ENCODE measurements at places on chromosomes 4 and X.

- DNase-seq, result no peak
Observed at GRCh38 chr4:102535398-102536082, 34.4 kb downstream of the NFKB1 start.

GRCh38 chr4:86261636-86262035 is 98.2 kb downstream of the MAPK10 start:
- no peak for DNase-seq

DNA sequence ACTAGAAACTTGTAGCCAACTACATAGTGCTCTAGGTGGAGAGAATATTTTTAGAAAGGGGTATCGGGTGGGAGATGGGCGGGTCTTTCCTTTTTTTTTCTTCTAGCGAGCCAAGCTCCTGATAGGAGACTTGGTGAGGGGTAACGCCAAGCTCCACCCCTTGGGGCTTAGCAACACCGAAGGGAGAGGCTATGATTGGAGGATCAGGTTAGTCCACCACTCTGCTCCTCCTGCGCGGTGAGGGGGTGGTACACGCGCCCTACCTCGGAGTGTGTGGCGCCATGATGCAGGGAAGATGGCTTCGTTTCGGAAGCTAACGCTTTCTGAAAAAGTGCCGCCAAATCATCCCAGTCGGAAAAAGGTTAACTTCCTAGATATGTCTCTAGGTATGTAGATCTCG is at the start of gene LUZP4:
Gene LUZP4, plus strand, starts transcription at position 251 of the 400 bp plus-strand sequence. Its CDS starts 45 bp downstream, at position 296.
- no peak for DNase-seq

DNA sequence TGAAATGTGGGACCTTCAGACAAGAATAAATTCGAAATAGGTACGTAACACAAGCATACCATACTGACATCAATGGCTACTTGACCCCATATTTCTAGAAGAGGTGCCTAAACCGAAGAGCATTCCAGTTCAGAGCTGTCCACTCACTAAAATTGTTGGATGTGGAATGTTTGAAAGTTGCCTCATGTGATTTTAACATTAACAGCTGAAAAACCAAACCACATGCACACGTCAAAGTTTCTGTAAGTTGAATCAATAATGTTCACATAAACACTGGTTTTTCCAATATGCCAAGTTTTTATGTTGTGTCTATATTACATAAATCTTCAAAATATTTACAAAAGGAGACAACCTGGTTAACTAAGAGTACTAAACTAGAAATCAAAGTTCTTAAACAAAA is 3.5 kb downstream of the UBE2D3 start:
- no peak for DNase-seq

GRCh38 chrX:40773809-40774208 is 38.5 kb upstream of the MED14 start:
- no peak for DNase-seq

DNA sequence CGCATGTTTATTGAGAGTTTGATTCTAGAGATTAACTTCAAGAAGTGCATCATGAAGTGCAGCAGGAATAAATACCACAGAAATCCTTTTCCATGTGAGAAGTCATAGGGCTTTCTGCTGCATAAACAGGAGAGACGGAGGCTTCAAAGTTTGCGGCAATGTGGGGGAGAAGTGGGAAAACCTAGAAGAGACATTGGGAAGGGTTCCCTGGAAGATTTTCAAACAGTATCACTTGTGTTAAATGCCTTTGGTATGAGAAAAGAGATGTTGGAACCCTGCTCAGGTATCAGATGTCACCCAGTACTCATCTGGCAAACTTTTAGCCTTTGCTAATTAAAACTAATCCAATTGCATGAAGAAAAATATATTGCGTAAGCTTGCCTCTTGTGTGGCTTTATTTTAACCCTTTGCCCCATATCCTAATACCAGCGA is 15.4 kb downstream of the NHS start:
- no peak for DNase-seq

DNA sequence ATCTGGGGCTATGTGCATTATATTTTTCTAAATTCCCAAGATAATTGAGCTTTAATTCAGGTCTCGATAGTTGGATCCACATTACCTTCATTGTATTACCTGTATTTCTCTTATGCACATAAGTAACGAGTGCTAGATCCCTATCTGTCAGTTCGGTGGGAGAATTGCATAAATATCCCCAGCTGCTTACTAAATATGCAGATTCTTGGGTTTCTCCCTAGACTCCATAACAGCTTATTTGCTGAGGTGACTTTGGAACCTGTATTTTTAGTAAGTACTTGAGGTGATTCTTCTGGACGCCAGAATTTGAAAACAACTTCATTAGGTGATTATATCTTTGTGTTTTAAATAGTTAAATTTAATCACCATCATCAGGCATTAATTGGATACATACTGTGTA is 15.0 kb downstream of the UGT8 start:
- DNase-seq, result no peak

DNA sequence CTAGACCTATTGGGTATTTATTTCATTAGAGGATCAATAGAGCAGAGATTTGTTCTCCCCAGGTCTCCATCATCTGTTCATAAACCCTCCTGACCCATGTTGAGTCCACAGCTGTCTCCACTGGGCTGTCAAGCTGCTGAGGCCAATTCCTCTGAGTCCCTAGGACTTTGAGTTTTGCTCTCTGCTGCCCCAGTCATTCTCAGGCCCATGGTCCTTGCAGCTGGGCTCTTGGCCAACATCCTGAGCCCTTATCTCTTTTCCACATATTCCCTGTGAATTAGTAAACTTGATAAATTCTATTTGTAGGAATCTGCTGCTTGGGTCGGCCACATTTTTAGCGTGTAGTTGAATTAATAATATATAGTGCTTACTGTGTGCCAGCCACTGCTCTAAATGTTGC is 41.9 kb downstream of the FHL1 start:
- no peak for DNase-seq

DNA sequence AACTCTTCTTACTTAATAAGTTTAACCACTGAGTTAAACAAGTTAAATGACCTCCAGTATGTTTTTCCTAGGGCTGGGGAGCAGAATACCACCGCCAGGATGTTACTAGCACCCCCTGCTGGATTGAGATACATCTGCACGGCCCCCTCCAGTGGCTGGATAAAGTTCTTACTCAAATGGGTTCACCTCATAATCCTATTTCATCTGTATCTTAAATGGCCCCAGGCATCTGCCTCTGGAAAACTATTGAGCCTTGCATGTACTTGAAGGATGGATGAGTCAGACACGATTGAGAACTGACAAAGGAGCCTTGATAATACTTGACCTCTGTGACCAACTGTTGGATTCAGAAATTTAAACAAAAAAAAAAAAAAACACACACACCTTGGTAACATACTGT is 61.5 kb upstream of the MMAA start:
- DNase-seq, result peak; percentile 12

- no peak for DNase-seq
Observed at GRCh38 chr4:6621556-6621927, 18.9 kb upstream of the MRFAP1 start.

DNA sequence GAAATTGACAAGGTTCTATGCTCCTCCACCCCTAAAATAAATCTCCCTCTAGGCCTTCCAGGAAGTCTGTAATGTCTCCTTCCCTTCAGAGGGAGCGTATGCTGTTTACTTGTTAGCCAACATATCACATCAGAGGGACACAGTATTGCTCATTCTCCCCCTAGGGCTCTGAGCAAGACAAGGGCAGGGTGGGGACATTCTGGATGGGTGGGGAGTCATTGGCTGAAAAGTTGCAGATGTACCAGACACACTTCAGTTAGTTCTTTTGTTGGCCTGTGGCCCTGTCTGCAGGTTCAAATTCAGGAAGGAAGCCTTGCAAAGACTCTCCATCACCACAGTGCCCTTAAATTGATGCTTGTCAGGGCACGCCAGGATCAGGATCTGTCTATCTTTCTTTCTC is 106.3 kb upstream of the TEX13D start:
- no peak for DNase-seq

GRCh38 chrX:107716118-107716684 is 59.4 kb downstream of the TSC22D3 start:
- no peak for DNase-seq

GRCh38 chrX:115696039-115696438 is 135.1 kb downstream of the PLS3 start:
- DNase-seq, result no peak

- no peak for DNase-seq
Observed at GRCh38 chr4:2321279-2322196, 59.6 kb upstream of the MXD4 start.

GRCh38 chrX:11309220-11309619 is 16.0 kb downstream of the AMELX start:
- DNase-seq, result no peak

DNA sequence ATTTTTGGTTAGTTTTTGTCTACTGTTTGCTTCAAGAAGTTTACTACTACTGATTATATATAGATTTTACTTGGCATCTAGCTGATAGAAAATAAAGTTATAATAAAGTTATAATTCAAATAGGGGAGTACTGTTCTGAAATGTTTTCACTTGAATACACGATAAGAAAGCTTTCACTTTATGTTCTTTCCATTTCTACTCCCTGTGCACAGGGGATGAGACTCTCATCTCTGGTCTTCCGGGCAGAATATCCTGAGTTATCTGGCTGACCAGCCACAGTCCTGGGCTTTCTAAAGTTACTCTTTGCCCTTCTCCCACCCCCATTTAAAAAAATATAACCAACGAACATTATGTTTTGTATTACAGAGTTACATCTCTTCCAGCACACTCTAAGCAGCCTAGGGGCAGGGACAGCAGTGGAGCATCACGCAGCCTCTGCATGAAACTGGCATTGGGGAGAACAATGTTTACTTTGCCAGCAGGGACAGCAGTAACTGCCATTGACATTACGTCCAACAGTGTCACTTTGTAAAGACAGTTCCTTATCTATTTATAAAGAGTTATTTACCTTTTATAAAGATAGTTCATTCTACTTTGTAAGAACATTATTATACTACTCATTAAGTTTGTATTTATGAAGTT is 64.3 kb downstream of the METTL14 start:
- DNase-seq, result no peak

GRCh38 chr4:107870236-107870635 is 45.5 kb downstream of the SGMS2 start:
- no peak for DNase-seq

GRCh38 chrX:153688911-153689590 is 1.3 kb downstream of the SLC6A8 start:
- DNase-seq, result no peak

DNA sequence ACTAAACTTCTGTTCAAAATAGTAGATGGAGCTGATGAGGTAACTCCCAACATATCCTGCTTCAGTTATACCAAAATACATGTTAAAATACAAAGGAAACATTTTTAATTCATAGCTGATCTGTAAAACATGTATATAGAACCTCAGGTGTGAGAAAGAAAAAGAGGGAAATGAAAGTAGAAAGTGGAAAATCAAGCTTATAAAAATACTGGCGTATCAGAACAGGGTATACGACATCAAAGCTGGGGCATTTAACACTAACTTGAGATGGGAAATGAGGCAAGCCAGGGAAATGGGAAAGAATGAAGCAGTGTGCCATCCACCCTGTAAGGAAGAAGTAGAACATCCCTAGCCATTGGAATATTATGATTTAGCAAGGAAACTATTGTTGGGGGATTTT is 767.5 kb downstream of the DMD start:
- no peak for DNase-seq

DNA sequence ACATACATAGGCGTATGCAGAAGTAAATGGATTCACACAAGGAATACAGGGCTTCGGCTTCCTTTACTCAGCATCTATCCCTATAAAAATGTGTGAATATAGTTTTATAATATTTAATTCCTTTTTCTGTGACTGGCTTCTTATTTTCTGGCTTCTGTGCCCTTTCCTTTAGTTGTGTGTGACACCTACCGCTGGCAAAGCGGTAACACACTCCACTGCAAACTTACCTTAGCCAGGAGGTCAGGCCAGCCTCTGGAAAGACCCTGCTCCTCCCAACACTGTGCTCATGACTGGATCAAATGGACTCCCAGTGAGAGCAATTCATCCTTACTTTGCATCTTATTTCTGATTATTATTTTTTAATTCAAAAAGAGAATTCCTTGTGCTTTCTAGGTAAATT is 244.2 kb downstream of the ANK2 start:
- DNase-seq, result no peak

GRCh38 chr4:88735564-88735963 is 37.9 kb upstream of the NAP1L5 start:
- DNase-seq, result no peak

DNA sequence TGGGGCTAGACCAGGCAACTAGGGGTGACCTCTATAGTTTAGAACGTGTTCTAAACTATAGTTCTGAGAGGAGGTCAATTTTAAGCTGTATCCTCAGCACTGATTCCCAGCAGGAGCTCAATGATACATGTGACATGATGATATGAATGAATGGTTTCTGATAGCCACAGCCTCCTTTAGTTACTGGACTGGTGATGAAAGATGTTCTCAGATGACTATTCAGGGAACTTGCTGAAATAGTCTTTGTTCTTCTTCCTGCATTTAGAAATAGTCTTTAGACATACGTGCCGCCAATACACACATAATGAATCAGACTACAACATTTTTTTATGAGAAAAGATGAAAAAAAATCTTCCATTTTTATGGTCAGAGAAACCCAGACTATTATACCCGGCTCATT is 116.3 kb upstream of the TMEM150C start:
- no peak for DNase-seq

DNA sequence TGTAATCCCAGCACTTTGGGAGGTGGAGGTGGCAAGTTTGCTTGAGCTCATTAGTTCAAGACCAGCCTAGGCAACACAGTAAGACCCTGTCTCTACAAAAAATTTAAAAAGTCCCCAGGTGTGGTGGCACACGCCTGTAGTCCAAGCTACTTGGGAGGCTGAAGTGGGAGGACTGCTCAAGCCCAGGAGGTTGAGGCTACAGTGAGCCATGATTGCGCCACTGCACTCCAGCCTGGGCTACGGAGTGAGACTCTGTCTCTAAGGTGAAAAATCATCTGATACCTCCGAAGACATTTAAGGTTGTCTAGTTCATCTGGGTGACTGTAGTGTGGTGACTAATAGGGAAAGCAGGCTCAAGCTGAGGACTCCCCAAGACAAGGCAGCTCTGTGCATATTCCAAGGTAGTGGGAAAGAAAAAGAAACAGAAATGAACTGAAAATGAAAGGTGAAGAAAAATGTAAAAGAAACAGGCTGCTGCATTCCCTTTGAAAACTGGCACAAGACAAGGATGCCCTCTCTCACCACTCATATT is 23.3 kb downstream of the FRYL start:
- no peak for DNase-seq

All from activated CD4-positive, alpha-beta T cell treated with anti-CD3 and anti-CD28 coated beads for 1 hour (primary cell).